Activated naive CD8-positive, alpha-beta T cell treated with anti-CD3 and anti-CD28 coated beads, Interleukin-2, amount 50 U/mL, for 16 hours (primary cell): ENCODE measurements at places on chromosomes 1 and 21.

DNA sequence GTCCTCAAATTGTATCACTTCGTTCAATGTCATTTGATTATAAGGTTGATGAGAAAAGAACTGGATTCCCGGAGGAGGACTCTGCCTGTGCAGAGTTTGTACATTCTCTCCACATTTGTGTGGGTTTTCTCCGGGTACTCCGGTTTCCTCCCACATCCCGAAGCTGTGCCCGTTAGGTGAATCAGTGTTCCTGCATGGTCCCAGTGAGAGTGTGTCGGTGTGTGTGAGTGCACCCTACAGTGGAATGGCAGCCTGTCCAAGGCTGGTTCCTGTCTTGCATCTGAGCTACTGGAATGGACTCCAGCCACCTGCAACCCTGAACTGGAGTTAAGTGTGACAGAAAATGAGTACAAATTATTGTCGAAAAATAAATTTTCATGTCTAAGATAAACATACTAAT is 92.2 kb upstream of the KCTD3 start:
- DNase-seq, result no peak

DNA sequence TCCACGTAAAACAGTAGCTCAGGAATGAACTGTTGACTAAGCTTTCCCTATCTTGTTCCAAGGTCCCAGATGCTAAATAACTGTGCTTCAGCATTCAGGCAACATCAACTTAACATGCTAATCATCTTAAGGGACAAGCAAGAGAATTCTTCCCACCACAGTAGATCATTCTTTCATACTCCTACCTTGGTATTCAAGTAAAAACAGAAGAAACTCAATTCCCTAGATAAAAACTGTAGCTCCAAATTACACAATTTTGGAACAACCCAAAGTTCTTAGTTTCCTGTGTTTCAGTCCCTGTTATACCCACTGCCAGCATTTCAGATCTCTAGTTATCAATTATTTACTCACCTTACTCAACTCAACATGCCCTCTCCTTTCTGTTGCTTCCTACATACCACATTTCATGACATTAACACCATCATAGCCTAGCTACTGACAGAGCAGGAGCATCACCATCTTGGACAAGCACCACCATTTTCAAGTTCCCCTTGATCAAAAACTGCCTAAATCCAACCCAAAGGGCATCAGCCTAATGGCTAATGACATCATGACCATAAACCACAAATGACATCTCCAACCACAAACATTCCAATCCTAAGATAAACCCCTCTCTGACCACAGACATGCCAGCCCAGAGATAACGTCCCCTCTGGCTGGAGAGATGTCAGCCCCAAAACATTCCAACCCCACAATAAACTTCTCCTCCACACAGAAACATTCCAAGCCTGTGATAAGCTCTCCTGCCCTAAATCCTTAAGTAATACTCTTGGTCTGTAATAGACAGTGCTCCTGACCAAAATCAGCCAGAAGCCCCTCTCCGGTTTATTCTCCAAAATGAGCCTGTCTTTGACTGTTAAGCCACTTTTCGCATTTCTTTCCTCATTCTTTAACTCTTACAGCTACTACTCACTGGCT is 191.2 kb downstream of the RERE start:
- no peak for DNase-seq

- no peak for DNase-seq
Measured at GRCh38 chr1:182415789-182416188, 15.3 kb upstream of the TEDDM1 start.

DNA sequence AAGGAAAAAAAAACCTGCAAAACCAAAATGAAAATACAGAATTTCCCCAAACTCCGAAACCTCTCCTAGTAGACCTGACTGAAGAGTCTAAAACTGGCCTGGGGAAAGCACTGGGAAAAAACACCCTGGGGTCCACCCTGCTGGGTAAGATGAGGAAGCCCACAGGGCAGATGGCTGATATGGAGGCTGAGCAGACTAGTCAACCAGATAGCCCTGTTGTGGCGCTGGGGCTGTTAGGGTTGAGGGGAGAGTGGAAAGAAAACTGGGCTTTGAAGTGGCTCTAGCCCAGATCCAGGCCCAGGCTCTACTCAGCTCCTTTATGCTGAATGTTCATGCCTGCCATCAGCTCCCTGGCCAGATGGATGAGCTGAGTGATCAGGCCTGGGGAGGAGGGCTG is 6.8 kb upstream of the SLAMF1 start:
- no peak for DNase-seq

- no peak for DNase-seq
Measured at GRCh38 chr1:91273875-91274274, 130.8 kb downstream of the HFM1 start.

DNA sequence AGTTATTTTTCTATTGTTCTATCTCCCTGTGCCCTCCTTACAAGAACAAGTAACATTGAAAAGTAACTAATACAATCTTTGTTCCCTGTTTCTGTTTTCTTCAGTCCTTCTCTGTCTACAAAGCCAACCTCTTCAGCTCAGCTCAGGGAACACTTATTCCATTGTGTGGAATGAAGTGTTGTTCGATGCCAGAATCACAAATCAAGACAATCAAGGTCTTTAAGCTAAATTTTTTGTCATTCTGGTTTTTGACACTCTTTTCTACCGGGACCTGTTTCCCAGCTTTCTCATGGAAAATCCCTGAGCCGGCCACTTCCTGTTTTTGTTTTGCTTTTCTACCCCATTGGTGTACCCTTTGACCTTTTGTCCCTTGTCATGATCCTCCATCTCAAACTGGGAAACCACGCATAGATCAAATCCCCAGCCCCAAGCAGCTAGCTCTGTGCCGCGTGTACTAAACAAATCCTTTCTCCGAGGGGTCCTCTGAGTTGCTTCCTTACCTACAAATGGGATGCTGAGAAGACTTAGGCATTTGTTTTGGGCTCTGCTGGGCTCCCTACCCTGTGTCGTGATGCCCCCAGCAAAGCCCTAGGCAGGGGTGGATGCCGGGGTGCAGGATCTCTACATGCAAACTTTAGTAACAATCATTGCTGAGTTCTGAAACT is 141.8 kb downstream of the TOMM20 start:
- no peak for DNase-seq

- no peak for DNase-seq
Measured at GRCh38 chr1:234735916-234736315, 125.9 kb upstream of the IRF2BP2 start.

- DNase-seq, result no peak
Measured at GRCh38 chr1:30901798-30902581, 6.6 kb downstream of the SDC3 start.

DNA sequence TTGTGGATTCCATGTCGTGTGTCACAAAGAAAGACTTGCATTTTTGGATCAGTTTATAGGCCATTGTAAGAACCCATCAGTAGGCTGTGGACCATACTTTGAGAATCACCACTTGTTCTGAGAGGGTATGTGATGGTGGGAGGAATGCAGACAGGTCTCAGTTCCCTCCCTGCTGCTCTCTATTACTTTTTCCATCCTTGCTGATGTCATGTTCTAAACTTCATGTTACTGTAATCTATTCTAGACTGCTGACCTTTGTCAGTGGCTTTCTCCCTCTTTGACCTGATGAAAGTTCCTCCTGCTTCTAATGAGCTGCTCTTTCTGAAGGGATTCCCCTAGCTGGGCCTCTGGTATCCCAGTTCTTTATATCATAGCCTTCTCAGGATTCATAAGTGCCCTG is 46.1 kb downstream of the ST3GAL3 start:
- DNase-seq, result no peak

GRCh38 chr21:32330784-32331311 is 32.2 kb downstream of the MRAP start:
- DNase-seq, result no peak

GRCh38 chr1:33247545-33247944 is 8.7 kb upstream of the ZNF362 start:
- DNase-seq, result no peak

DNA sequence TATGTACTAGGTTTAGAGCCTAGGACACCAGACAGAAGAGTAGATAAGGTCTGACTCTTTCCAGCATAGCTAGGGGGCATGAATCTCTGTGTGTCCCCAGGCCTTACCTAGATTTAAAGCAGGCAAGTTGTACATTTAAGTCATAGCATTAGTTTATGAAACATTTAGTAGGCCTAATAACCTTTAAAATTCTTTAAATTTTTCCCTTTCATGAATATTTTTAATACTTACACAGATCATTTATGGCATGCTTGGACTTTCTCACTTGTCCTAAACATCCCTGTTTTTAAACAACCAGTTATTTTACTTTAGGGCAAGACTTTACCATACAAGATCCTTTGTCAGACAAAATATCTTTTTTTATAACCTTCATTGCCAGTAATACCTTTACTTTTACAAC is 258.4 kb upstream of the ZRANB2 start:
- DNase-seq, result no peak

DNA sequence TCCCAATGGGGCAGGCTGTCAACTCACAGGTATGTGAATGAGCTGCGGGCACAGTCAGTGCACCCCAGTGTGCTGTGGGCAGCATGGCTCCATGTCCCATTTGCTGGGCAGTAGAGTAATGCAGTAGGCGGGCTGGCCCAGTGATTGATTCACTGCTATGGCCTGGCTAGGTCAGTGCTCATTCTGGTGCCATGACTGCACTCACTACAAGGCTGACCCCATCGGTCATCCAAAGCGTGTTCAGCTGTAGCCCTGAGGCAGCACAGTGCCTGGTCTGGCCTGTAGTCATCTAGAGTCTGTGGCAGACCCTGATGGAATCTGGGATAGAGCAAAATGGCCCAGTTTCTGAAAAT is 7.4 kb downstream of the HYI start:
- DNase-seq, result no peak

DNA sequence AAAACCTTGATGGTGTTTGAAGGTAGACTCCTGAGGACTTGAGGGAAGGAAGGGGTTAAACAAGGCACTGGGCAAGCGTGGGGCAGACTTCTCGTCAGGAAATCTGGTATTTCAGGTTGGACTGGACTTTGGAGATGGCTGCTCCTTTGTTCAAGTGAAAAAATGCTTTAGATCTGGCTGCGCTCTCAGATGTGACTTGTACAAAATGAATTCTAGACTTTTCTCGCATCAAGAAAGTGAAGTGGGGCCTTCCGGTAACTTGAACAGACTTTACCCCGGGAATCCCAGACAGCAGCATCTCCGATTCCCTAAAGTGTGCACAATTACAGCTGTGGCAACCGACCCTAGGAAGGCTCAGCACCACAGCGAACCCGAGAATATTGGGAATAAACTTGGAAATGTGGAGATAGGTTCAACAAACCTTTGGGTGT is 44.3 kb upstream of the ERRFI1 start:
- DNase-seq, result no peak

GRCh38 chr21:33695813-33696212 is 53.5 kb downstream of the ITSN1 start:
- DNase-seq, result no peak

DNA sequence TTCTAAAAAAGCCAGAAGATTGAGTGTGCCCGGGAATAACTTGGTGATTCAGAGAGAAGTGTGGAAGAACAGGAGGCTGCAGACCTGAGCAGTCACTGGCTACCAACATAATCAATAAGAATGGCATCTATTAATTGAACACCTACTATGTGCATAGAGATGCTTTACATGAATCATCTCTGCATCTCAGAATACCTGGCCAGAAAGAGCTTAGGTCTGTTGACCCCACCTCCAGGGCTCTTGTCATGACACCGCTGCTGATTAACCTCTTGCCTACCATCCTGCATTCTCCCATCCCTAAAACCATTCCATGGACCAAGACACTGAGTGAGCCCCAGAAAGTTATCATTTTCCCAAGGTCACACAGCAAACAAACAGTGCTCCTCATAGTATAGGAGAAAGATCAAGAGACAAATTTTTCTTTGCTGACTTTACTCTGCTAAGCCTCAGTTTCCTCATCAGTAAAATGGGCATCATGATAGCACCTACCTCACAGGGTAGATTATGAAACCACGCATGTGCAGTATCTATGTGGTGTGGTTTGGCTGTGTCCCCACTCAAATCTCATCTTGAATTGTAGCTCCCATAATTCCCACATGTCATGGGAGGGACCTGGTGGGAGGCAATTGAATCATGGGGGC is 16.3 kb upstream of the PINK1 start:
- no peak for DNase-seq

DNA sequence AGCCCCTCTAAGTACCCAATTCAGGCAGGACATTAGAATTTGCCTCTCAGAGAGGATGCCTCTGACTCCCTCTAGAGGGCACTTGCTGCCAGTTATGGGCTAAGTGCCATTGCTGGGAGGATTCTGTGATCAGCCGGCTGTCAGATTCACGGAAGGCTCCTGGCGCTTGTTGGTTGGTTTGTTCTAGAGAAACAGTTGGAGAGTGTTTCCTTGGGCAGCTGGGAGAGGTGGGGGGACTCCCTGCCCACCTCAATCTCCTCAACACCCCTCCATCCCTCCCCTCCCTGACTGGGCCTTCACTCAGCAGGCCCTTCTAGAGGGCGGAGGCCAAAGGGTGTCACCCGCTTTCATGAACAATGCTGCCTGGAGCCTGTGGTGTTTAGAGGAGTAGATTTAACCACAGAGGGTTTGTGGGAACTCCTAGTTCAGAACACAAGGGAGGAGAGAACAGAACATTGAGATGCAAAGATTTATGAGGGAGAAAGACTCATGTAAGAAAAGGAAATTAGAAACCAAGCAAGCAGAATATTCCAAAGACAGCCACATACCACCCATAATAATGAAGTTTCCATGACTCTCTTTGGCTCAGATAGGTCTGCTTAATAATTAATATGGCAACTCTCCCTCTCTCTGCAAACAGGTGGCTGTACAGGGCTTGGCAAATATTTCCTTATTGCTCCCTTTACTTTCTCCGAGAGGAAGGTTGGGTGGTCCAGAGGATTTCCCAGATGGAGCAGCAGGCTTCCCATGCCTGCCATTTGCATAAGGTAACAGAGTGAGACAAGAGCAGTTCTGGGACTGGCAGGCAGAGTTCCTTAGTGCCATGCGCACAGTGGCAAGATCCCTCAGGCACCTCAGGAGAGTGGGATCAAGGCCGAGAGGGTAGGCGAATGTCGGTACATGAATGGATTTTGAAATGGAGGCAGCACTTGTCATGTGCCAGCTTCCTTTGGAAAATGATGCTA is 30.0 kb upstream of the ACP6 start:
- DNase-seq, result peak; percentile 11

- peak; percentile 76 for DNase-seq
Measured at GRCh38 chr1:150560576-150561253, 11.5 kb downstream of the ADAMTSL4 start.

- DNase-seq, result no peak
Measured at GRCh38 chr1:172914501-172915144, 136.1 kb downstream of the TNFSF18 start.

DNA sequence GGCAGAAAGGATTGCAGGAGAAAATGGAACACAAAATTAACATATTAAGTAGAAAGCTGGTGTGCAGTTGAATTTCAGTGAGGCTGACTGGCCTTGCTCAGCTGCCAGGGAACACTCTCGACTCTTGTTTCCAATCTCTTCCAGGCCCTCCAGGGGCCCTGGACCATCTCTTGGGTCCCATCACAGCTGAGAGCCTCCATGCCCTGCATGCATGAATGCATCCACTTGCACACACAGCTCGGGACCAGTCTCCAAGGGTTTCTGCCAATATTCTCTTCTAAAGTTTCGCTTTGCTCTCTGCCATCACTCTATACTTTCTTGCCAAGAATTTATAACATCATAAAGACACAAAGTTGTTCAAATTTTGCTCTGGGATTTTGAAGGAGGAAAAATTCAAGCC is 200.3 kb downstream of the DSCAM start:
- DNase-seq, result no peak

GRCh38 chr1:37020653-37021277 is 13.6 kb downstream of the GRIK3 start:
- no peak for DNase-seq

GRCh38 chr1:116166011-116166571 is 54.9 kb downstream of the MAB21L3 start:
- DNase-seq, result no peak

GRCh38 chr1:235284231-235284769 is 43.7 kb downstream of the ARID4B start:
- DNase-seq, result no peak

- DNase-seq, result no peak
Measured at GRCh38 chr1:76266762-76267161, 192.2 kb downstream of the ST6GALNAC3 start.
